ENCODE measurements at places on chromosomes 1 and 21.

DNA sequence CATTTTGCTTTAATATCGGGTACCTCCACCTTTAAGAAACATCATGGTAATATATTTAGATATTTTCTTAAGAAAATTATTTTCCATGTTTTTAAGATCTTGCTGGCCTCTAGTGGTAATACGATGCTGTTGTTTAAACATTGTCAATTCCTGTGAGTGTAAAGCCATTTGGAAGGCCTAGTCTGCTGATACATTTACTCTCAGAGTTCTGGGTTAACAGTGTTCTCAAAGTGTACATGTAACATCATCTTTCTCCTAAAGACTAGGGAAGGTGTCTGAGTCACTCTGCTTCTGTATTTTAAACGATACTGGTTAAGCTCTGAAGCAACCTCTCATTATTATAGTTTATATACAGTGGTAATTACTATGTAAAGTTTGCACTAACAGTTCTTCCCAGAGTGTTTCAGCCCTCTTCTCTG lies 189.1 kb downstream of the RASAL2 start:
- no peak for DNase-seq

- no peak for DNase-seq
Observed at GRCh38 chr1:40309374-40310128, 7.5 kb downstream of the COL9A2 start.

GRCh38 chr1:44090429-44091252 lies 28.0 kb upstream of the KLF17 start:
- no peak for DNase-seq

DNA sequence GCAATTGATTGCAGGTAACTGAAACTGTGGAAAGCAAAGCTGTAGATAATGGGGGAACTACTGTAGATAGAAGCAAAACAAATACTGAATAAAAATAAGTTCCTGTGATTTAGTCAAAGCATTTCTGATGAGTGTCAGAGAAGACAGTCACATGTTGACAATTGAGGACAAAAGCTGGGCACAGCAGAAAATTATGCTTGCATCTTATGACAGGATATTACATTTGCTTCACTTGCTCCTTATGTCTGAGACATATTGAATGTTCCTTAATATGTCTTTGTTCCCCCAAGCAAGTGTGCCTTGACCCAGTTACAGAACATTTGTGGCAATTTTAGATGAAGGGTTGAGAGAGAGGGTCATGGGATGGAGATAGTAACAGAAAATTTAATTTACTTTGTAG lies 526.0 kb upstream of the B3GALT2 start:
- no peak for DNase-seq

- DNase-seq: no peak
Observed at GRCh38 chr1:22105611-22106207, 37.2 kb downstream of the WNT4 start.

GRCh38 chr21:41928621-41929220 lies 25.1 kb downstream of the C2CD2 start:
- no peak for DNase-seq

- DNase-seq: no peak
Observed at GRCh38 chr1:225651872-225652728, 823 bp downstream of the ENAH start.

DNA sequence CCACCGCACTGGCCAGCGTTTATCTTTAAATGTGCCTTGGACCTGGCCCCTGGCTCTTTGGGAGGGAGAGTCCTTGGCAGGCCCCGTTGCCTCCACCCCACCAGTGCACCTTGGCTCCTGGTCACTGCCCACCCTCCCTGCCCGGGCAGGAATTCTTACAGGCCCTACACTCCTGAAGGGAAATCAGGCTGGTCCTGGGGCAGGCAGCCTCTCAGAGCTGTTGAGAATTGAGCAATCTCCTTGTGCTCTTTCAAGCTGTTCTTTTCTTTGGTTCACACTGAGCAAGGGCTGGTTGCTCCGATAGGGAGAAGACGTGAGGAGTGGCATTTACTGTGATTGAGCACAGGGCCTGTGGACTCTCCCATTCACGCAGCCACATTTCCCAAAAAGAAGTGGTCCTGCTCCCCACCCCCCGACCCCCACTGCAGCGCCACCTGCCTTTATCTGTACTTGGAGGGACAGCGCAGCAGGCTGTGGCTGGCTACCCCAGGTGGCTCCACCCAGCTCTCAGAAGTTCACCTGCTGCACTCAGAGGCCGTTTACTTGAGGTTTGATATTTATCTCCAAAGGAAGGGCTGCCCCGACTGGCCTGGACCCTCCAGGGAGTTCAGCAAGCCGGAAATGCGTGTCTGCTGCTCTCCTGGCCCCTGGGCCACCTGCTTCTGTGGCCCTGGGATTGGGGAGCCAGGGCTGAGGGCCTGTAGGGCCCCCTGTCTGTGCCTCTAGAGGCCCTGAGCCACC lies 47.8 kb downstream of the SKI start:
- DNase-seq: no peak

DNA sequence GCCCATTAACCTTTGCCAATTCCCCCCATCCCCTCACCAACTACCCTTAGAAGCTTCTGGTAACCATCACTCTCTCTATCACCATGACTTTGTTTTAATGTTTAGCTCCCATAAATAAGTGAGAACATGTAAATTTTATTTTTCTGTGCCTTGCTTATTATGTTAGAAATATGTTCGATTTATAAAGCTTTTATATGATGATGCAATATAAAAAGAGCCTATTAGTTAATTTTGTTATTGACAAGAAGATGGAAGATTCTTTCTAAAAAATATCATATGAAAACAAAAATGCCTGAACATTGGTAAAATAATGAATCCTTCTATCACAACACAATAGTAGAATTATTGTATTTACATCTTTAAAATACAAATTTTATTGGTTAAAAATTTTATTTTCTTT lies 836.1 kb upstream of the TMPRSS15 start:
- DNase-seq: no peak

DNA sequence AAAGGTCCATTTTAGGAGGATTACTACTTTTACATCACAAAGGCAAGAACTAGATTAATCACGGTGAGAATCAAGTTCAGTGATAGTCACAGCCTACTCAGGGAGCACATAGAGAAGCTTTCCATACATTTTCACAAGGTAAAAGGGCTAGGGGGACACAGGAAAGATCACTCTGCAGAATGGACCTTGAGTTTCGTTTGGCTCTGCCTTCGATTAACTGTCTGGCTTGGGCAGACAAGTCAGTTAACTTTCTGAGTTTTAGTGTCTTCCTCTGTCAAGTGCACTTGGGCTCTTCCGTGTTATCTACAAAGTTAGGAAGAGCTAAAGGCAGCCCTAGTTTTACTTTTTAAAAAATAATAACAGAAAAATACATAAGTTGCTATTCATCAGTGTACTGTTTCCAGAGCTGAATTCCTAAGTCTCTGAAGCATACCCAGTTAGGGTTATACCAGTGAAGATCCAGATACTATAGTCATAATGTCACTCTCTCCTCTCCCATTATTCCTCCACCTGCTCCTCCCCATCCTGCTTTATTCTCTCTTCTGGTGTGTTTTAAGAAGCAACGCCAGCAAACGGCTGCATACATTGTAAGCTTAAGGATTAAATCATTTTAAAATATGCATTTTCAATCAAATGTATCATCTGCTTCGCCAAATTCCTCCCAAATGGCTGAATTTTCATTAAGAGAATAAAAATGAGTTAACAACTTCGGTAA lies 1.7 kb downstream of the CEP170 start:
- no peak for DNase-seq

GRCh38 chr1:175415129-175415712 lies 222.6 kb upstream of the KIAA0040 start:
- no peak for DNase-seq

DNA sequence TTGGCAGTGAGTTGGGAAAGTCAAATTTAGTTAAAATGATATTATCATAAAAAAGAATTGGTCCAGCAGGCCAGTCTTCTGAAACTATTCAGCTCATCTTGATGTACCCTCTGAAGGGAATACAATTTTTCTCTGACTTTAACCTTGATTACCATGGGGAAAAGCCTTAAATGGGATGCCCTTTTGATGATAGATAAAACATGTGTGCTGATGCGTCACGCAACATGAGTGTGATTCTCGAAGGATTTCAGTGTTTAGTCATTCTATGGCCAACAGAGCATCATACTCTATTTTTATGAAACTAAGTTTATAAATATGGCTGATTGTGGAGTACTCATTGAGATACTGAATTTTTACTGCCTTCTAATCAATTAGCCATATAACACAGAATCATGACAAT lies 171.5 kb downstream of the ZNF281 start:
- no peak for DNase-seq

DNA sequence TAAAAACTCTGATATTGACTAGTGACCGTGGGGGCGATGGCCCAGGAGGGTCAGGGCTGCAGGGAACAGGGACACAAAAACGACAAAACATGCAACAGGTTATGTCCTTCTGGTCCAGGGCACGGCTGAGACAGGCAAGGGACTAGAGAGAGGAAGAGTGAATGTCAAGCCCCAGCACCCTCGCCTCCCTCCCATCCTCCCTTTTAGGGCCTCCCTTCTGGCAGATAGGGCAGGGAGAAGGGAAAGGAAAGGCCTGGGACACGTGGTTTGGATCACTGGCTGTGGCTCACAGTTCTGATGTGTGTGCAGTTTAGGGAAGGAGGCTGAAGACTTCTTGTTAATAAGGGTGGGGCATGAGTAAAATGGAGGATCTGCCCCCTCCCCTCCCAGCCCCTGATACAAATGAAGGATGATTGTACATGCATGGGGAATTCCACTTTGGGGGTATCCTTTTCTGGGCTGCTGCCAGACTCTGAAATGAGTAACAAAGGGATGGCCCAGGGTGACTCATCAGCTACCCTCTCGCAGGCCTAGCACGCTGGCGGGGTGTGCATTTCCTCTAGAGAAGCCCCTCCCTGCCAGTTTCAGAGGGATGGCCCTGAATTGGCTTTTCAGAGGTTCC lies 14.2 kb downstream of the CAPN2 start:
- DNase-seq: peak; percentile 78

- no peak for DNase-seq
Observed at GRCh38 chr1:200146100-200146499, 118.6 kb downstream of the NR5A2 start.

DNA sequence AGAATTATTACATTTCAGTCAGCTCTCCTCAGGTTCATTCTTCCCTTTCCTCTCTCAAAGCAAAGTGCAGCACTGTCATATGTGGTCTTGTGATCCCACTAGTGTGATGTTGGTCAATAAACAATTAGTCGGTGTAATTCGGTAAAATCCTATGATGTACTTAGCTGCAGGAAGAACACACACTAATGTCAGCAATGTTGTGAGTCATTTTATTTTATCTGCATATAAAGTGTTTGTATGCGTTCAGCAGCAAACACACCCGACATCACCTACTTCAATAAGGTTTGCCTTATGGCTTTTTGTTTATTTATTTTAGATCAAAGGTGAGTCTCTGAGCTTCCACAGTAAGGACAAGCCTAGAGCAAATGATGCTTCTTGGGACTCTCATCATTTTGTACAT lies 47.8 kb downstream of the PTPN14 start:
- DNase-seq: no peak

- peak; percentile 19 for DNase-seq
Observed at GRCh38 chr1:26126321-26127084, 14.9 kb downstream of the PDIK1L start.

GRCh38 chr1:110083061-110083865 lies 12.8 kb upstream of the ALX3 start:
- DNase-seq: no peak

GRCh38 chr21:32044205-32045180 lies 171.7 kb downstream of the HUNK start:
- DNase-seq: no peak

DNA sequence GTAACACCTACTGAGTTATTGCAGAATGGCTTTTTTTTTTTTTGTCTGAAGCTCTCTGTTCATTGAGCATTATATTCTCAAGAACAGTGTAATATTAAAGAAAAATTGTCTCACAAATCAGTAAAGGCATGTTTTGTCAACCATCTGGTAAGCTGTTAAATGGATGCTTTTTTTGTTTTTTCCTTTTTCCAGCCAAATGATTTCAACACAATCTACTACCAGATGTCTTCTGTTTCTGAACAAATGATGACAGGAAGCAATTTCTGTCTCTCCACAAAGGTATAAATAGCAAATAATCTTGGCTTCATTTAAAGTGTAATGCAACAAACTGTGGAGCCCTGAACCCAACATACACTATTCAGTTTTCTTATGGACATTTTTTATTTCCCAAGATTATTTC lies 78.6 kb upstream of the RGS2 start:
- no peak for DNase-seq

DNA sequence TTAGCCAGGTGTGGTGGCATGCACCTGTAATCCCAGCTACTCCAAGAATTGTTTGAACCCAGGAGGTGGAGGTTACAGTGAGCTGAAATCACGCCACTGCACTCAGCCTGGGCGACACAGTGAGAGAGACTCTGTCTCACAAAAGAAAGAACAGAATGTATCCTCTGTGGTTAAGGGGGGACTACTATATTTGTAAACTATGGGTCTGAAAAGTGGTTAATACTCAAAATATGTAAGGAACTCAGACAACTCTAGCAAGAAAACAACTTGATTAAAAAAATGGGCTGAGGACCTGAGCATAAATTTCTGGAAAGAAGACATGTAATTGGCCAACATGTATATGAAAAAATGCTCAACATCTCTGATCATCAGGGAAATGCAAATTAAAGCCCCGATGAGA lies 11.2 kb downstream of the FNBP1L start:
- DNase-seq: no peak

DNA sequence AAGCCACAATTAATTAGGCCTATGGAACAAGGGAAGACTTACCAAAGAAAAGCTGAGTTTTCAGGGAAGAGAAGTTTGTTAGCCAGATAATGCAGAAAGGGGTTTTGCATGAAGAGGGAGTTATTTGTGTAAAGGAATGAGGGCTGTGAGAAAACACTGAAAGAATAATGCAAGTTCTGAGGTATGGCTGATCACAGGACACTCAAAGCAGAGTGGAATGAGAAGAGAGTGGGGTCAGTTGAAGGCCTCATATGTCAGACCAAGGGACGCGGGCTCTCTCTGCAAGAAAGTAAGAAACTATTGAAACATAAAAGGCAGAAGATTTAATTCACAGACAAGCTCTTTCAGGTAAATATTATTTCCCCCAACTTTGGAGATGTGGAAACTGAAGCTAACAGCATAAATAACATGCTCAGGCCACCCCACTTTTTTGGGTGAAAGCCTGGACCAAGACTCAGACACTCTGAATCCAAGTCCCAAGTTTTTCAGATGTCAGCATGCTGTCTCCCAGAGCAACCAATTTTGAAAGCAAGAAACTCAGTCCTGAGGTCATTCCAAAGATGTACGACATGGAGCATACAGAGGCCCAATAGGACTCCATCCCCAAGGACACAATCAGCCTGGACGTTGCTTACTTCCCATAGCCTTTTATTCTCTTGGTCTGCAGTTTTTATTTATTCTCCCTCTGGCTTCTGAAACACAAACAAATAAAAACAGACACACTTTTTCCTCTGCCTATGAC lies 47.3 kb upstream of the FGGY start:
- no peak for DNase-seq

GRCh38 chr1:36764798-36765197 lies 269.5 kb downstream of the GRIK3 start:
- no peak for DNase-seq
